ENCODE measurements at places on chromosomes 16 and 17.
A peak's percentile ranks its signal among the peaks of the same experiment; 100 is the strongest.

DNA sequence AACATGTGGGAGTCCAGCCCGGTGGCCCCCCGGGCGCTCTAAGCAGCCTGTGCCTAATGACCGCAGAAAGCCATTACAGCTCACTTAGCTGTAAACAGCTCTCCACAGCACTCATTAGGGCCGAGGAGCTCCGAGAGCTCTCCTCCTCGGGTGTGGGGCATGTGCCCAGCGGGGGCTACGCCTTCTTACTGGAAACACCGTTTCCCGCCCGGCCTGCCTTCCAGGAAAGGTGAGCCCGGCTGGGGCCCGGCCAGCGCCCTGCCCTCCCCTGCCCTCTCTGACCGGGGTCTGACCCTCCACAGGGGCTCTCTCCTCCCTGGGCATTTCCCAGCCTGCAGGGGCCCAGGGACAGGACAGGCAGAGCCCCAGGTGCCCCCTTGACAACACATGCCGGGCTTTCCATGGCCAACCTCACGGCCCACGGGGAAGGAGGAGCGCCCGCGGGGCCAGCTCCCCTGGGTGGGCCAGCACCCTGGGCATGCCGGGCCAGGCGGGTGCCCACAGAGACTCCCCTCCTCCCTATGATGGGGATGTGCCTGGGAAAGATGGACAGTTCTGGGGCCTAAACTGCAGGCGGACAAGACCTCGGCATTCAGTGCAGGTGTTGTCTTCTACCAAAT is 72.6 kb downstream of the SDK2 start:
- DNase-seq, result no peak

- DNase-seq, result no peak
These were observed 77.6 kb downstream of the CHD9 start for GRCh38 chr16:53132406-53132805.

DNA sequence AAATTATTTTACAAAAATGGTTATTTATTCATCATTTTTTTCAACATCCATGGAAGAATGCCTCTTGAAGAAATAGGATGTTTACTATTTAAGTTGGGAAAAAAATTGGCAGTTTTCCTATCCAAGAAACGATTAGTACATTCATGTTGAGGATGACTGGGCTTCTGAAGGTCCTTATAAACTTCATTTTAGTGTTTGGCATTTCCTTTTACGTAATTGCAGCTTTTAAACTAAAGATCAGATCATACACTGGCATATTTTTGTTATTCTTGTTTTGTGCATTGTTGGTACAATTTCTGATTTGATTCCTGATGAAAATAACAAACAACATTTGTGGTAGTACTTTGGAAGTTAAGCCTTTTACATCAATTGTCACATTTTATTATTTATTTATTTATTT is 11.5 kb downstream of the KCNJ16 start:
- no peak for DNase-seq

GRCh38 chr17:55167024-55167725 is 97.6 kb upstream of the HLF start:
- no peak for DNase-seq

GRCh38 chr16:10255728-10256127 is 73.5 kb upstream of the GRIN2A start:
- no peak for DNase-seq

DNA sequence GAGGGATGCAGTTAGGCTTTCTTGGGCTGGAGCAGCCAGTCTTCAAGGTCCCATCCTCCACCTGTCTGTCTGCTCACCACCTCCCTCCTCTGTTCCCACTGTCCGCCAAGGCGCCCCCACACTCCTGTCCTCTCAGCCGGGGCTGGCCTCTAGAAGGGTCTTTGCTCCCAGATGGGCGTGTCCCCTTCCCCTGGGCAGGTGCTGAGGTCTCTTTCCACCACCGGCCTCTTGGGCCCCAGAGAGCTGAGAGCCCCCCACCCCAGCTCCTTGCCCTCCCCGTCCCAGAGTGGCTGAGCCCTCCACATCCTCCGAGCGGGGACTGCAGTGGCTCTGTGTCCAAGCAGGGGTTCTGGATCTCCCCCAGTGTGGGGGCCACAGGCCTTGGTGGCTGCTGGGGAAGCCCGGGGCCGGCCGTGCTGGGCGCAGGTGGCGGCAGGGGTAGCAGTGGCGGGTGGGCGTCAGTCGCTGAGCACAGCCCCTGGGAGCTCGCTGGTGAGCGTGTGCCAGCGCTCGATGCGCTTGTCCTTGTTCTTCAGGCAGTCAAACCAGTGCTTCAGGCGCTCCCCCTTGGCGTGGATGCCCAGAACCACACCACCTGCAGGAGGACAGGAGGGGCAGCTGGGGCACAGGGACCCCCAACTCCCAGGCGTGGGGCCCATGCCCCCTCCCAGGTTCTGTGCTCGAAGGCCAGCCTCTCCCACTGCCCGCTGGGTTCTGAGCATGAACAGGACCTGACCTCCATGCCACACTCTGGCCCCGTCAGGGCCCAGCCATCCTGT is 9.8 kb downstream of the SCGB1C2 start:
- DNase-seq, result no peak

DNA sequence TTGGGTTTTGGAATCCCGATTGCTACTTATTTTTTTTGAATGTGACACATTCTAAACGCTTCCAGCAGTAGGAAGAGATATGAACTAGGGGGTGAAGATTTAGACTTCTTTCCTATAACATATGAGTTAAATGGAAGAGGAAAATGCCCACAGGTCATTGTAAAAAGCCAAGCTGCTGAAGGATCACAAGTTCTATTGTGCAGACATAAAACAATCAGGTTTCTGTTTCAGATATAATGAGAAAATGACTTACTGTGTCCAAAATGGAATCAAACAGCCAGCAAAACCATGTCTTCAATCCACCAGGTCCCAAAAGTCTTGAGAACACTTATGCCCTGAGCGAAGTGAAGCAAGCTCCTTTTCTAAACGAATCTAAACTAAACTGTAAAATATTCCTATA is 157.0 kb upstream of the SOX9 start:
- no peak for DNase-seq

GRCh38 chr16:12327971-12328726 is 351.6 kb downstream of the SNX29 start:
- DNase-seq, result no peak

DNA sequence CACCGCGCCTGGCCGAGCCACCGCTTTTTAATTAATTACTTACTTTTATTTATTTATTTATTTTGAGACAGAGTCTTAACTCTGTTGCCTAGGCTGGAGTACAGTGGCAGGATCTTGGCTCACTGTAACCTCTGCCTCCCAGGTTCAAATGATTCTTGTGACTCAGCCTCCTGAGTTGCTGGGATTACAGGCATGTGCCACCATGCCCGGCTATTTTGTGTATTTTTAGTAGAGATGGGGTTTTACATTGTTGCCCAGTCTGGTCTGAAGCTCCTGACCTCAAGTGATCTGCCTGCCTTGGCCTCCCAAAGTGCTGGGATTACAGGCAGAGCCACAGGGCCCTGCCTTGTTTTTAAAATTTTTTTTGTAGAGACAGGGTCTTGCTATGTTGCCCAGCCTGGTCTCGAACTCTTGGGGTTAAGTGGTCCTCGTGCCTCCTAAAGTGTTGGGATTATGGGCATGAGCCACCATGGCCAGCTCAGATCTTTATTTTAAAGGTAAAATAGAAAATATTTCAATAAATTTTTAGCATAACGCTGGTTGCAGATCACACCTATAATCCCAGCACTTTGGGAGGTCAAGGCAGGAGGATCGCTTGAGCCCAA is 18.3 kb upstream of the NUDT16L1 start:
- no peak for DNase-seq

- DNase-seq, result no peak
These were observed 353.1 kb downstream of the FOXL1 start for GRCh38 chr16:86931410-86931941.

GRCh38 chr17:37648555-37648954 is 5.3 kb upstream of the DDX52 start:
- no peak for DNase-seq

- DNase-seq, result no peak
These were observed 2.6 kb upstream of the ADORA2B start for GRCh38 chr17:15942207-15942833.

GRCh38 chr16:28326881-28327610 is 34.7 kb downstream of the SBK1 start:
- DNase-seq, result peak; percentile 32

GRCh38 chr17:73609758-73610157 is 34.5 kb downstream of the SDK2 start:
- DNase-seq, result no peak

GRCh38 chr17:61294777-61295176 is 104.9 kb upstream of the TBX2 start:
- DNase-seq, result no peak

GRCh38 chr17:53475002-53475401 is 347.7 kb upstream of the KIF2B start:
- no peak for DNase-seq

- DNase-seq, result no peak
These were observed 63.8 kb downstream of the SEC14L1 start for GRCh38 chr17:77204536-77204935.

- no peak for DNase-seq
These were observed 59.5 kb downstream of the CDYL2 start for GRCh38 chr16:80744856-80745255.

GRCh38 chr17:12744298-12744697 is 45.0 kb upstream of the ARHGAP44 start:
- DNase-seq, result no peak

DNA sequence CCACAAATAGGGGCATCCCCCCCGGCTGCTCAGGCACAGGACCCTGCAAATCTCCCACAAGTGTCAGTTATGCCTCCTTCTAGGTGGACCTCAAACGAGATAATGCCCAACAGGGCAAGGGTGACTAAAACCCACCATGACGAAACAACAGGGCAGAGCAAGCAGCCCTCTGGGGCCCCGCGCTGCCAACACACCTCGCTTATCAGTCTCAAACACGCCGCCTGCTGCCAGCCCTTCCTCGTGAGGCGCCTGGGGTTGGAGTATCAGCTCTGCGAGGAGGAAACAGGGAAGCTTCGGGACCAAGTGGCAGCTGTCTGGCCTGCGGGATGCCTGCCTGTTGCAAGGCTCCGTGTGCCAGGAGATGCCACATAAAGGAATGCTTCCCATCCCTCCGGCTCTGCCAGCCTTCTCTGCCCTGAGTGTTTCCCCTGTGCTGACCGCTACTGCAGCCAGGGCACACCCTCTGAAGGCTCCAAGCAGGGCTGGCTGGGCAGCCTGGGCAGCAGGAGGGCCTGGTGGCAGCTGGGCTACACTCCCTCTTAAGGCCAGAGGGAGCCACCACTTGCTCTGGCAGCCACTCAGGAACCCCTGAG is 2.5 kb downstream of the SMIM5 start:
- DNase-seq, result no peak

DNA sequence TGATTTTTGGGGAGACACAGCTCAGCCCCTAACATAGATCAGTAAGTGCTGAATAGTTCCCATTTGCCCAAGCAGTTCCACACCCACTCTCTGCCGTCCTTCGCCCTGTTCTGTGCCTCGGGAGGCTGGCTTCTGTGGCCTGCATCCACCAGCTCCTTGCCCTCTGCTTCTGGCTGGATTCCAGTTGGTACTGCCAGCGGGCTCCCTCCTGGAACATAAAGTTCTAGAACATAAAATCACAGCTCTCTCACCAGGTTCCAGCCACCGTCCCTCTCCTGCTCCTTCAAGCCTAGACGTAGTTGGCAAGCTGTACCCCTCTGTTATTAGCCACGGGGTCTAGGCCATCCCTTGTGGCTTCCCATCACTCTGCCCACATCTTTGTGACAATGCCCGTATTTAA is 3.9 kb upstream of the MRPS23 start:
- peak; percentile 27 for DNase-seq

GRCh38 chr16:3157229-3158025 is 22.6 kb downstream of the ZNF213 start:
- DNase-seq, result no peak

DNA sequence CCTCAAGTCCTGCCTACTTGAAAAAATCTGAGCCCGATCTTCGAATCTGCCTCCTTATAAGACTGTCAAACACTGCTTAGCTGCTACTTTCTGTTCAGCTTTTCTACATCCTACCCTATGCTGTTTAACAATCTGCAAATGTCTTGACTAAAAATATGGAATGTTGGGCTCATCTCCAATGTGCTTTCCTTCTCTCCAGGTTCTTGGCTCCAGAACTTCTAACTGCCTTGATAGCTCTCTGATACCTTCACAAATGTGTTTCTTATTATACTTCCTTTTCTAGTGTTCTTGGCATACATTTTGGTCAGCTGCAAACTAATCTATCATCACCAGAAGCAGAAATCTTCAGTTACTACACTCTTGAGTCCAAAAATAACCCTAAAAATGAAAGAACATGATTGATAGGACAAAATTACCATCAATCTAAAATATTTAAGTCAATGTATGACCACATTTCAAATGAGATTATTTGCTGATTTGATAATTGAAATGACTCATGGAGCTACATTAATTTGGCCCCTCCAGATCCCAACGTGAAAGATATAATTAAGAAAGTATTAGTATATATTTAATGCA is 372.3 kb upstream of the MON1B start:
- DNase-seq, result no peak
